G401 (cell line): ENCODE measurements at places on chromosomes 6 and 20. TPM values are rescaled to one million over a fixed set of nuclear protein-coding genes. Genes with fewer than 3 reads are reported as not detected.

The MATN4 gene
- total RNA-seq = not detected in 2 replicates

The NFKBIL1 gene
- total RNA-seq = 19.8 and 24.9 TPM in 2 replicates

GRCh38 chr6:3119040-3119723, 671 bp downstream of the BPHL start:
- DNase-seq = peak; percentile 56

- DNase-seq = no peak
Observed at GRCh38 chr6:13273931-13274706, 54.2 kb downstream of the TBC1D7 start.

The MYL9 gene
- total RNA-seq = 28.2 and 41.4 TPM in 2 replicates

DNA sequence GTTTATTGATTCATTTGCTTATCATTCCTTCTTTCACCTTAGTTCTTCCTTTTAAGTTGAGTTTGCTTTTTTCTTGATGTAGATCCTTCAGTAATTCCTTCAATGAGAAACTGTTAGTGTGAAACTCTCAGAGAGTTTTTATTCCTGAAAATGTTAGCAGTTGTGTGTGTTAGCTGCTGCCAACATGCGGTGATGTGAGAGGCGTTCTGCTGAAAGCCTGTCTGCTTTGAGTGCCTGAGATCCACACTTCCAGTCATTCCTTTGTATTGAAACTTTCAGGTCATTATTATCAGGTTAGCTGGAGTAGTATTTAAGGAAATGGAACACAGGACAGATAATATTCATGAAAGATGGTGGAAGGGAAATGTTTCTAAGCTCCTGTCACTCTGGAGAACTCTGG, 70.0 kb upstream of the SUPT3H start:
- DNase-seq = no peak

- DNase-seq = no peak
Observed at GRCh38 chr6:53377289-53377688, 28.5 kb upstream of the ELOVL5 start.
